NCI-H2171 treated with DMSO at 0.1 percent for 48 hours (cell line): ENCODE measurements at places on chromosomes 3 and 15.

DNA sequence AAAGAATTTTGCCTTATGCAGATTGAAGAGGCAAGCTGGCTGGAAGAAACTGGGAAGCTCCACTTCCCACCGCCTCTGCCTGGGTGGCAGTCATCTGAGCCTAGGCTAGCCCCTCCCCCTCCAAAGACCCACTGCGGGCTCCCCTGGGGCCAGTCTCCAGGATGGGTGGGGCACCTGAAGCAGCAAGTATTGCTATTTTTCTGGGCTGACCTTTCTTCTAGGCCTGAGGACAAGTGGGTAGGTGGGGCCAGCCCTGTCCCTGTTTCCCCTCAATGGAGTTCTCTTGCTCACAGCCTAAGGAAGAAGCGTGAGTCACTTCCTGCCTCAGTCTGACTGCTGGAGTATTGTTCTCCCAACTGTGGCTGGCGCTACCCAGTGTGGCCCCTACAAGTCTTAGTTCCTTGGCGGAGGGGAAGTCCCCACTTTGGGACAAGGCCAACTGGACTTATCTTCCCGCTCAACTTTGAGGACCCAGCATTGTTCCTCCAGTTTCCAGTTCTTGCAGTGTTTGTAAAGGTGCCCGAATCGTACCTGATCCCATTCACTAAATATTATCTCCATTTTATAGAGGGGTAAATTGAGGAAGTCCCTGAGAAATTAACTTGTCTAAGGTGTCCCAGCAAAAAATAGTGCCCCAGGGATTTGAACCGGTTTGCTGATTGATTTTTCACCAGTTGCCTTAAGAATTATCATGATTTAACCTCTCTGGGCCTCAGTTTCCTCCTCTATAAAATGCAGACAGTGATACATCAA lies 1.4 kb downstream of the FURIN start:
- DNase-seq, result peak; percentile 49

DNA sequence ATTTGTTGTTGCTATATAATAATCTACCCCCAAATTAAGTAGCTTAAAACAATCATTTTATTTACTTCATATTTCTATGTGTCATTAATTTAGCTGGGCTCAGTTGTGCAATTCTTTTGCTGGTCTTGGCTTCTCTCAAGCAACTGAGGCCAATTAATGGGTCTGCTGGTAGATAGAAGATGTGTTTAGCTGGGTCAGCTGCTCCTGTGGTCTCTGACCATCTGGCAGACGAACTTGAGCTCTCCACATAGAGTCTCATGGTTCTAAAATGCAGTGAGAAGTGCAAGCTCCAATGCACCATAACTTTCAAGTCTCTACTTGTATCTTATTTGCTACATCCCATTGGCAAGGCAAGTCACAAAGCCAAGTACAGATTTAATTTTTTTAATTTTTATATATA lies 515.6 kb downstream of the ZIC1 start:
- no peak for DNase-seq

DNA sequence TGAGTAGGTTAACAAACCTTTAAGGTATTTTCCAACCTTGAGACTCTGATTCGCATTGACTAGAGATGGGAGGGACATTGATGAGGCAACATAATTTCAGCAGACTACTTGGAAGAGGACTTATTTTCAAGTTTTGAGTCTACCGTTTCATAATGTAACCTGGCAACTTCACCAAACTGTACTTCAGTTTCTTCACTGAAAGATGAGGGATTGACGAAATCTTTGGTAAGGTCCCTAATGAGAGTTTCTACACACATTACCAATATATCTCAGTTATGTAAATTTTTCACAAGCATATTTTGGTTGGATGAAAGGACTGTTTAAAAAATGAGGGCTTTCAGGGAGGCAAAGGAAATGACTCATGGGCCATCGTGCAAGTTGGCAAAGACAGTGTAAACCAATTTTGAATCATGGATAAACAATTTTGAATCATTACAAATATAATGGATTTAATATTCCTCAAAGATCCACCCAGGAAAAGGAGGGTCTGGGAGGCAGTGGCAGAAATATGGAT lies 28.7 kb upstream of the SEMA6D start:
- no peak for DNase-seq

DNA sequence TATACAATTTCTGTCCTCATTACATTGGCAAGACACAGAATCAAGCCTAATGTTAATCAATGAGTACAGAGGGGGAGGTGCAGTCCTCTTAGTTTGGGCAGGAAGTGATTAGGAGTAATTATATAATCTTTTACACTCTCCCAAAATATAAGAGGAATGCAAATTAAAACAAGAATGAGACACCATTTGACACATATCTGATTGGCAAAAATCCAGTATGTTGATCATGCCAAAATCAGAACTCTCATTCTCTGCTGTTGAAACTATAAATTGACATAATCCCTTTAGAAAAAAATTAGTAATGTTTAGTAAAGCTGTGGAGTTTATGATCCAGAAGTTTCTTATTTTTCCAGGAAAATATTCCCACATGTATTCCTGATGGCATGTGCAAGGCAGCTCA lies 373.4 kb downstream of the EPHA6 start:
- DNase-seq, result no peak

GRCh38 chr3:140363801-140364200 lies 314.1 kb upstream of the TRIM42 start:
- DNase-seq, result peak; percentile 43

- no peak for DNase-seq
These were observed 278.5 kb downstream of the PLOD2 start for GRCh38 chr3:145882436-145882835.

DNA sequence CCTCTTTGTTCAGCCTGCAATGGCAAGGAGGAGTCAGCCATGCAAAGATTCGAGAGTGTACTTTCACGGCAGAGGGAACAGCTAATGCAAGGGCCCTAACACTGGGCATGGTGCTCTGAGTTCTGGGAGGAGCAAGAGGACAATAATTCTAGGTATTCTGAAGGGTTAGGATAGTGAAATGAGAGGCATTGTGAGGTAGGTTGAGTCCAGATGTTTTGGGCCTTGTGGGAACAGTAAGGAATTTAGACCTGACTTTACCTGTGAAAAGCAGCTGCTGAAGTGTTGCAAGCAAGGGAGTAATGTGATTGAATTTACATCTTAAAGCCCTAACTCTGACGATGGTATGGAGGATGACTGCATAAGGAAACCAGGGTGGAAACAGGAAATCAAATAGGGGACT lies 211.6 kb downstream of the CNTN3 start:
- no peak for DNase-seq

DNA sequence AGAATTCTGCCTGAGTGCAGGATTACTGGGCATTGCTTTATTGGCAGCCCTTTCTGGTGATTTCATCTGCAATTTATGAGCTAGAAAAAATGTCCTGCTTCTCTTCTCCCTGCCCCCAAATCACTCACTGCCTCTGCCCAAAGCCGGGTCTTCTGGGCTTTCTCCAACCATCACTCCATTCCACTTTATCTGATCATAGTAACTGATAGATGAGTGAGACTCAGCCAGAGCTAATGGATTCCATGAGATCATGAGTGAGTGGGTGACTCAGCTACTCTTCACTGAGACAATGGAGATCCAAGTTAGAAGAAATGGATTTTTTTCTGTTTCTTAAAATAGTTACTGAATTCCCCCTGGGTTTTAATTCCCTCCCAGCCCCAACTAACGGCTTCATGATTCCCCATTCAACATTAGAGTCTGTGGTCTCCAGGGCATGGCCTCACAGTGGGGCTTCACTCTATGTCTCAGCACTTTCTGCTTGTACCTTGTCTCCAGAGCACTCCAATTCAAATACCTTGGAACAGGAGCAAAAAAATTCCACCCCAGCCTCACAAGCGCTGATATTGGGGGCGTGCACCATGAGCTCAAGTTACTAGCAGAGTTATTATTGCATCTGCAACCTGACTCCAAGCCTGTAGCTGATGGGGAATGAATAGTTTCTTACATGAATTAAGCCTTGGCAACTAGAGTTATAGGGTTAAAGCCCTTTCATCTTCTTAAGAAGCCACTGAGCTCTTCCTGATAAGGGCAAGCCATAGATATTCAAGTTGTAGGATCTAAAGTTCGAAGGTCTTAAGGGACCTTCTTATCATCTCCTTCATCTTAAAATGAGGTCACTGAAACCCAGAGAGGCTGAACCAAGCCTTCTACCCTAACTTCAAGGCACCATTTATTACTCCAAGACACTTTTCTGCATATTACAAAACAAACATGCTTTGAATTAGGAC lies 85.9 kb downstream of the AGBL1 start:
- peak; percentile 81 for DNase-seq

DNA sequence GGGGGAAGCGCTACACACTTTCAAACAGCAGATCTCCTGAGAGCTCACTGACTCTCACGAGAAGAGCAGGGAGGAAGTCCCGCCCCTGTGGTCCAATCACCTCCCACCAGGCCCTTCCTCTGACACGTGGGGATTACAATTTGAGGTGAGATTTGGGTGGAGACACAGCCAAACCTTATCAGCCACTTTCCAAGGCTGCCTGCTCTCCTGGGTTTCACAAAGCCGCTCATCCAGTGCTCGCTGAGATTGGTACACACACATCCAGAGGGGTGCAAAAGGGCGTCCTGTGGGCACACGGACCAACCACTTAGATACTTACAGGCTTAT lies 23.1 kb downstream of the XXYLT1 start:
- DNase-seq, result no peak

DNA sequence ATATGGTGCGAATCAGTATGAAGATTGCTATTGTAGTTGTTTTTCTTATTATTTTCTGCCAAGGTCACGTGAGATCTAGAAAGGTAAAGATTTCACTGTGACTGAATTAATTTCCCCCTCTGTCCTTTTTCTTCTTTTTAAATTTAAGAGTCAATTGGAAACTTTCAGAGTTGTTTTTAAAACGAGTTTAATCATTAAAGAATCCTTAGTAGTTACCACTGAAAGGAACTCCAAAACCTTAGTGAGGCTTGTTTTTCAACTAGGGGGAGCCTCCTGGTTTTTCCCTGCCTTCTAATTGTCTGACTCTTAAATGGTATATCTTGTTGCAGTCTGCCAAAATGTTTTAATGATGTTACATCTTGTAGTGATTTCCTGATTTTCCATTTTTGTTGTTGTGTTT lies 17.6 kb downstream of the P2RY12 start:
- DNase-seq, result no peak

- DNase-seq, result no peak
These were observed 48.0 kb downstream of the CACNA2D2 start for GRCh38 chr3:50455161-50456018.

DNA sequence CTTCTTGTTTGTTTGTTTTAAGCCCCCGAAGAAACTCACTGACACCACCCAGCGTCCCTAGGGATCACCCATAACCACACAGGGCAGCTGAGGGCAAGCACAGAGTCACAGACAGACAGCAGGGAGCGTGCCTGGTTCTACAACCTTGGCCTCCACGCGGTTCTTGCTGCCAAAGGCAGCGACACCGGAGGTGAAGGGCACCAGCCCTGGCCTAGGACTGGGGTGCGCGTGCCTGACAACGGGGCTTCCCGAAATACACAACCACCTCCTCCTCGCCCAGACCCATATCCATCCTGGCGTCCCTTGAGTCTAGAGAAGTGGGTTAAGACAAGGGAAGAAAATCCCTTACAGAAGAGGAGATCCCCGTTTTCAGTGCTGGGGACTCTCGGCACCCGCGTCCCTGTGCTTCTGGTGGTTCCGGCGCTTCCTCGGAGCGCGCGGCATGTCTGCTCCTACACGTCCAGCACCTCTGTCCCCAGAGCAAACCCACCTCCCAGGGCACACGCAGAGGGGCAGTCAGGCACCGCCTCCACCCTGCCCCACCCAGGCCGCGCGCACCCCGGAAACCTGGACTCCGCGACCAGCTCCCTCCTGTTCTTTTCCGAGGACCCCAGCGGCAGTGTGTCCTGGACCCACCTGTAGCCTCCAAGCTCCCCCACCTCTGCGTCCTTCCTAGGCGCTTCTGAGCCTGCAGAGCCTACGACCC lies 911 bp downstream of the RFTN1 start:
- DNase-seq, result no peak

DNA sequence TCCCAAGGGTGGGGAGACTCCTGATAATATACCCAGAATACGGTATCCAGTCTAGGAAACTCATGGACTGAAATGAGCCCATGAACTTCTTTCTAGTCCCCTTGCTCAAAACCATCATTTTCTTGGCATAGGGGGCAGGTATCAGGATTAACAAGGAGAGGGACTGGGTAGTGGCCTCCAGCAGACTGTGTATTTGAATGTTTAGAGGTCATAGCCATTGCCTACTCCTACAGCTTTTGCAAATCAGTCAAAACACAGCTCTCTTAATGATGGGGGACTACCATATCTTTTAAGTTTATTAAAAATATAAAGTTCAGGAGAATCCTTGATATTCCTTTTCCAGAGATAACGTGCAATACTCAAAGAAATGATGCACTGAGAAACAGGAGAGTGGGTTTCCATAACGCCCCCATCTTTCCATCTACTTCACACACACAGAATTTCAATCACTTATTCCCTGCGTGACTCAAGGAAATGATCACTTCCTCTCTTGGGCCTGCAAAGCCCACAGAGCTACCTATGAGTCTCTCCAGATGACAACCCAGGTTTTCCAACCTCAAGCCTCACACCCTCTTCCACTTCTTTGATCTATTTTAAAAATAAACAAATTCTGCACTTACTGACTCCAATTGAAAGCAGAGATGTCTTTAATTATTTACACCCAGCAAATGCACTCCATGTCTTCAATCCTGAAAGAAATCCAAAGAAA lies 584.0 kb upstream of the LMCD1 start:
- DNase-seq, result no peak

GRCh38 chr3:112463250-112463649 lies 36.0 kb downstream of the BTLA start:
- no peak for DNase-seq

GRCh38 chr15:31447931-31448634 lies 121.4 kb downstream of the KLF13 start:
- no peak for DNase-seq

- no peak for DNase-seq
These were observed 1.5 kb downstream of the BRK1 start for GRCh38 chr3:10116928-10117327.

DNA sequence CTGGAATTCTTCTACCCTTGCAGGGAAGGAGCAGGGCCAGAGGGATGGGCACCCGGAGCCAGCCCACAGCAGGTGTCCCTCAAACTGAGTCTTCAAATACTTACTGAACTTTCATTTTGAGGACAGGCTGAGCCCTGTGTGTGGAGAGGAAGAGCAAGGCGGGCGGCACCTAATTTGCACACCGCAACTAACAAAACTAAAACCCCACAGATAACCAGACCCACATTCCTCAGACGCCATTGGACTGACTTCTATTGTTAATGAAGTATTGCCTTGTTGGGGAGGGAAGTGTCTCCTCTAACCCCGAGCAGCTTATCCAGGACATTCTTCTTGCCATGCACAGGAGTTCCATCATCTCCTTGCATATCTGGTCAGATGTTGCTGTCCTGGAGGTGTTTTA lies 105.2 kb upstream of the NR2E3 start:
- no peak for DNase-seq

- DNase-seq, result no peak
These were observed 127.5 kb upstream of the STRIT1 start for GRCh38 chr3:155420881-155421486.

- DNase-seq, result no peak
These were observed 98.1 kb upstream of the BFSP2 start for GRCh38 chr3:133301731-133302130.

GRCh38 chr15:73997986-73998385 lies 3.5 kb downstream of the PML start:
- DNase-seq, result no peak
